ENCODE measurements at places on chromosomes 5 and 9.

DNA sequence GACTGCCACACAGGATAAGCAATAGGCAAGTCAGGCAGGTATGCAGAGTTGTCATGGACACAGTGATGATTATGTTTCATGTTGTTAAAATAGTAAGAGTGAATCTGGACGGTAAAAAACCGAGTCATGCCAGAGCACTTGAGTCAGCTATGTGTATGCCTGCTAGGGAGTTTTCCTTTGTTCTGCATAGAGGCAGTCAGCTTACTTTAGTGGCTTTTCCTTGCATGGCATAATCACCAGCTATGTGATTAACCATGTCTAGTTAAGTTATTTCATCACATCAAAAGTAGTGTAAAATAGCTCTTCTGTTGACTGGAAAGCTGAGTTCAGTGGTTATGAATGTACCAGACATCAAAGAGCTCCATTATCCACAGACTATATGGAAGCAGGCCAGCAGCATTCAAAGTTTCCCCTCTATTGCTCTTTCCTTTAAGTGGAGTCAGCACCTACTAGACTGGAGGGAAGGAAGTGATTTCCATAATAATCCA is 989.8 kb downstream of the TLE1 start:
- DNase-seq = no peak

DNA sequence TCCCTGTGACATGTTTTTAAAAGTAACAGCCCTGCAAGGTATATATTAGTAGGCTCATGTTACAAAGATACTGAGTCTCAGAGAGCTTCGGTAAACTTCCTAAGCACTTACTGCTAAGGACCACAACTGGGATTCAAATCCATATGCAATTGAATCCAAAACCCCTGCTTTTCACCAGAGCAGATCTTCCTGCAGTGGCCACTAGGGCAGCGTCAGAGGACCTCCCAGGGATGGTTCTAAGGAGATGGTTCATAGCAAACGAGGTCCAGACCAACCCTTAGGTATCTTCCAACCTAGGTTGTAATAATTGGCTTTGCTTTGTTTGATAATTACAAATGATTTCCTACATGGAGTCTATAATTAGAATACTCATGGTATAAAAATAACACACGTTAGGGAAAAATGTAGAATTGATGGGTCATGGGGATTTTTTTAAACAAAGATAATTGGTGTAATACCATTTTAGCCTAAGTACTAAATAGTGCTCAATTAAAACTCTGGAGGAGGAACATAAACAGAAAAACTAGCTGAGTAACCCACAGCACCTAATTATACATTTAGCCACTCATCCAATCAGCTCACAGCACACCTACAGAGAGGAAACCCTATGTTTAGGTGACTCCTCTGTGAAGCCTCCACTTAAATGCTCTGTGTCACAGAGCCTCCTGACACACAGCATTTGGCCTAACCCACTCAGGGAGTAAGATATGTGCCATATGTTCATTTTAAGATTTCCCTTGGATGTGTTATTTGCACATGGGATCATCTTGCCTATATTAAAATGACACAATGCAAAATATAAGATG is 10.0 kb upstream of the CAST start:
- no peak for DNase-seq

GRCh38 chr5:163535290-163535689 is 29.9 kb downstream of the MAT2B start:
- DNase-seq = no peak

DNA sequence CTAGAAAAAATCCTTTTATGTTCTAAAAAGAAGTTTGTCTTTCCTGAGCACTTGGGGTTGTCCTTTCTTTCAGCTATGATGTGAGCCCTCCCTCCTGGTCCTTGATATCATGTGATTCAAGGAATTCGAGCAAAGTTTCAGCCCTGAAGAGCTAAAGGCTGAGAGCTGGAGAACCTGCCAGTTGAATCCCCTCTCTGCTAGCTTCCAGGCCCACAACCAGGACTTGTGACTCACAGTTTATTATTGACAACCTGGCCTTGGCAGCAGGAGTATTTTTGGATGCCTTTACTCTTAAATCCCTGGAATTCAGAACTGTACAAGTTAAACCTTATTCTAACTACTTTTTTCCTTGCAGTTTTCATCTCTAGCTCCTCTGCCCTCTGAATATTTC is 182.8 kb downstream of the SPOCK1 start:
- no peak for DNase-seq

DNA sequence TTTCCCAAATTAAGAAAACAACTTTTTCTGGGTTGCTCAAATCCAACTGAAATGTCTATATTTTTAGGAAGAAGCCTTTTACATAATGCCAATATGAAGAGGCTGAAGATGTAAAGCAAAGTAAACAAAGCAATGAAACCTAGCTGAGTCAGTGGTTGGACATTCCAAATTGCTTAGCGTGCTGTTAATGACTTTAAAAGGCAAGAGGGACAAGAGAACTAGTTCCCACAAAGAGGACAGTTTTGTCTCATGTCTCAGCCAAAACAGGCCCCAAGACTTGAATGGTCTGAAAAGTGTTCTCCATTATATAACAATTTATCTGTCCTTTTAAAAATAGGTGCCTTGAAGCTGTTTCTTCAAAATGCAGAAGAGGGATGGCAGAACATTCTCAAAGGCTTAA is 407.0 kb downstream of the ENC1 start:
- DNase-seq = no peak

All from Caco-2 (cell line).